ENCODE measurements at places on chromosomes 5 and 9.

DNA sequence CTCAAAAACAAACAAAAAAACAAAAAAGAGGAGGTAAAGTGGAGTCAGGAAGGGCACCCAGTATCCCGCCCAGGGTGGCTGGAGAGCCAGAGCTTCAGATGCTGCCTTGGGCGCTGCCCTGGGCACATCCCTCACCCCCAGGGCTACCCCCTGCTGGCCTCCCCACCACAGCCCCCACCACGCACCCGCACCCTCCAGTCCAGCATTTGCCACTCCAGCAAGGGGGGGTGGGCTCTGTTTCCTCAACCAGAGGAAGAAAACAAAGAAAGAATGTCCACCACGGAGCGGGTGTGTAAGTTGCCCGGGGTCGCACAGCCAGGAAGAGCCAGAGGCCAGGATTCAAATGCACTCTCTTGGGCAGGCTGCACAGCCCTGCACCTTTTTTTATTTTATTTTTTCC, 86.1 kb downstream of the NTNG2 start:
- DNase-seq = no peak

- no peak for DNase-seq
Measured at GRCh38 chr9:77725046-77725694, 77.0 kb upstream of the GNA14 start.

DNA sequence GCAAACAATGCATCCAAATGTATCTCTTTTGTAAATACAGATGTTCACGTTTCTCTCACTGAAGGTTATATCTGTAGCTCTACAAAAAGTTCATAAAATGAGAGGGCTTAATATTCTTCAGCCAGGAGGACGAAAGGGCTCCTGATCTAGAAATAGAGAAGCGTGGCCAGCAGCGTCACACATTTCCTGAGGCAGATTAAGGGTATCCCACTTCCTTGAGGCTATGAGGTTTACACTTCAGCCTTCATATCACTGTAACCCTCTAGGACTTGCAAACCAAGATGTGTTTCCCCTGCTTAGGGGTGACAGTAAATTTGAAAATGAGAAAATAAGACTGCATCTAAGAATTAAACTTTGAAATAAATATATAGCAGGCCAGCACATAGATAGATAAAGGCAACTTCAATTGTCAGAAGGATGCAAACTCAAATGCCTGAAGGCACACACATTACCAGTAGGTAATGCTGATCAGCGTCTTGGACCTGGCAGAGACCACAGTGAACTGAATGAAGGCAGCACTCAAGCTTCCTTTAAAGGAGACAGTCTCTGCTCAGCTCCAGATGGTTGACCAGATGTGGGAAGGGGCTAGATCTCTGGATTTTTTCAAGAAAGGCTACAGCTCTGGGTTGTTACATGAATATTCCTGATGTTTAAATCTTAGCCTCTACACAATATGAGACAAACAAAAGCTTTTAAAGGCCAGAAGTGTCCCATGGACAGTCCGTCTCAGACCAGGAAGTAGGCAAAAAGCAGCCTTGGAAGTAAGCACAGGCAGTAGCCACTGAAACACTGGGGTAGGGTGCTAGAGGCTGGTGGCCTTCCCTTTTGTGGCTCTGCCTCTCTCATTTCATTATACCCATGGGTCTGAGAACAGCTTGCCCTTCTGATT, 197.7 kb downstream of the MCTP1 start:
- DNase-seq = no peak

GRCh38 chr5:121719255-121719654, 132.4 kb upstream of the FTMT start:
- DNase-seq = no peak

DNA sequence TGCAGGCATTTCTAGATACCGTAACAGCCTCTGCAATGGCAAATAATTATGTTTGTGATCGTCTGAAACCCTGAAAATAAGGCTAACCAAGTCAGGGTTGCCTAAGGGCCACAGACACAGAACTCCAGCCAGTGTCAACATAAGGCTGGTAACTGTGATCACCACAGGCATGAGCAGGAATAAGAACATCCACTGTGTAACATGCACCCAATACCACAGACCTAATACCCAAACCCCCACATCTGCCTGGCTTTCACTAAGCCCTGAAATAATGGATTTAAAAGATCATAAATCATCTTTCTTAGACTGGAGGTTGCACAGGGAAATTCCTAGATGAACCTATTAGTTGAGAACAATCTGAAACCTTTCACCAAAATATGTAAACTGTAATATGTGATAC, 394.5 kb downstream of the NFIB start:
- no peak for DNase-seq

- no peak for DNase-seq
Measured at GRCh38 chr5:12017007-12017406, 112.8 kb upstream of the CTNND2 start.

GRCh38 chr9:13127131-13127530, 152.4 kb downstream of the MPDZ start:
- DNase-seq = no peak

DNA sequence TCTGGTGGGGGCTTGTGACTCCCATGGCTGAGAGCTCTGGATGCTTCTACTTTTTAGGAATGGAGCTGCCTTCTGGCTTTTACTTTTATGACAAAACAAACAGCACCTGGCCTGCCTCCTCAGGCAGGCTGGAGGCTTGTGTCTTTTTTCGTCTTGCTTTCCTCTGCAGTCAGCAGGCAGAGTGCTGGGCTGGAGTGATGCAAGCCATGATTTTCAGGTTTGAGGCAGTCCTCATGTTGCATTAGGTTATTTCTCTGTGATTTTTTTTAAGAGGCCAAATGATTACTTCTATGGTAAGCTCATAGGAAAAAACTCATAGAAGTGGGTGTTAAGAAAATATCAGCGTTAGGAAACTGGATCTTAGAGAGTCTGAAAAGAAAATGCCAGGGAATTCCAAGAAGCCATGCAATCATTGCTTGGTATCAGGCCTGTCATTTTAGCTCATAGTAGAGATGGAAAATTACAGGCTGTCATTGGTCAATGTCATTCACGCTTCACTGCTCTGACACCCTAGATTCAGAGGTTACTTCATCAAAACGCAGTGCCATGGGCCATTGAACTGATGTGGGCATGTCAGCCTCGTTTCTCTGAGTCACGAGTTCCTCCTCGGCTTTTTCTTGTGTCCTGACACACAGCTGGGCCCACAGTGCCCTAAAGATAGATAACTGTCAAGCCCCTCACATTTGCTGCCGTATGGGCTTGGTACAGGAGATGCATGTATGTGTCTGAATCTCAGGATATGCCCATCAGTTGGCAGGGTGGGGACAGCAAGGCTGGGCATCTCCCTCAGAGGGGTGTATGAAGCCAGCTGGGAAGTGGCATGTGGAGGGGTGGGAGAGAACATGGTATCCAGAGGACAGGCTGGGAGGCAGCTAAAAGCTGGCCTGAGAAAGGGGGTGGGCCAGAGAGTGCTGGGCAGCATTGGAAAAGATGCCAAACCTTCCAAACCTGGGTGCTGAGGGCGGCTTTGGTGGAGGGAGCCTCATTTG, 151.8 kb downstream of the HSPA4 start:
- no peak for DNase-seq

DNA sequence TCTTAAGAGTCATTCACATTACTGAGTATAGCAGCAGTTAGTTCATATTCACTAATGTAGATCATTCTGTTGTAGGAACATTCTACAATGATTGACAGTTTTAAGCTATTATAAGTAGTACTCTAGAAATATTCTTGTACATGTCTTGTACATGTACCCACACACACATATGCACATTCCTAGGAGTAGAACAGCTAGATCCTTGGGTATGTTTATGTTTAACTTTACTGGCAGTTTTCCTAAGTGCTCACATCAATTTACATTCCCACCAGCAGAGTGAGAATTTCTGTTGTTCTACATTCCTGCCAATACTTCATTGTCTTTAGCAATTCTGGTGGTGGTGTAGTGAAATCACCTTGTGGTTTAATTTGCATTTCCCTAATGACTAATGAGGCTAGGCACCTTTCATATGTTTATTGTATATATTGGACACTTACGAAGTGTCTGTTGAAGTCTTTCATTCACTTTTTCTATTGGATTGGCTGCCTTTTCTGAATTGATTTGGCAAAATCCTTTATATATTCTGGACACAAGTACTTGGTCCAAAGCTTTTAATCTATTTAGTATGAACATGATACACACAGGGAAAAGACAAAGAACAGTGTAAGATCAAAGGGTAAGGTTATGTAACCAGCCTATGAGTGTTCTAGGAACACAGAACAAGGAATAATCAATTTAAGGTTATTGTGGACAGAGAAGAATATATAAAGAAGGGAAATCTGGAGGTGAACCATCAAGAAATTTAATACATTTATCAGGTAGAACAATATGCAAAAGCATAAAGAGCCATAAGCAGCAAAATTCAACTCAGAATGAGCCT, 95.6 kb downstream of the MLLT3 start:
- DNase-seq = no peak

DNA sequence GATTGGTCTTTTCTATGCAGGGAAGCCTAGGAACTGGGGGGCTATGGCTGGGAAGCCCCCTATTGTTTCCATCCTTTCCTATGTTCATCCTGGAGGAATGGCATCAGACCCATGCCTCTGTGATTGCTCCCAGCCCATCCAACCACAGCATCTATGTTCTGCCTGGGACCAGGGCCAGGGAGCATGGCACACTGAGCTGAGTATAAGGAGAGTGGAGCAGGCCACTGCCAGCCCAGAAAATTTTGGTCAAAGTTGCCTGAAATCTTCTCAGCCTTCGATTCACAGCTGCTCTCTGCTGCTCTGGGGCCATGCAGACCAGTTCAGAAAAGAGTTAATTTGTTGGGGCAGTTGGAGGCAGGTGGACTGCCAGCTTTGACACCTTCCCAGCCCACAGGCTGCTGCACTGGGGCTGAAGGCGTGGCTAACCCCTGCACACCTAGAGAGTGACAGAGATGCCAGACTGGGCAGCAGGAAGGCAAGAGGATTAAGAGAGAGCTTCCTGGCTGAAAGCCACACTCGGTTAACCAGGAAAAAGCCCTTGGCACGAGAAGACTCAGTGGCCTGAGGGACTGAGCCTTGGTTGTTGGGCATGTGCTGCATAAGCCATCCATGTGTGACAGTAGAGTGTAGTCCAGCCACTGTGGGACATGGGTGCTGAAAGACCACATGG, 12.1 kb downstream of the TGFBI start:
- DNase-seq = no peak

DNA sequence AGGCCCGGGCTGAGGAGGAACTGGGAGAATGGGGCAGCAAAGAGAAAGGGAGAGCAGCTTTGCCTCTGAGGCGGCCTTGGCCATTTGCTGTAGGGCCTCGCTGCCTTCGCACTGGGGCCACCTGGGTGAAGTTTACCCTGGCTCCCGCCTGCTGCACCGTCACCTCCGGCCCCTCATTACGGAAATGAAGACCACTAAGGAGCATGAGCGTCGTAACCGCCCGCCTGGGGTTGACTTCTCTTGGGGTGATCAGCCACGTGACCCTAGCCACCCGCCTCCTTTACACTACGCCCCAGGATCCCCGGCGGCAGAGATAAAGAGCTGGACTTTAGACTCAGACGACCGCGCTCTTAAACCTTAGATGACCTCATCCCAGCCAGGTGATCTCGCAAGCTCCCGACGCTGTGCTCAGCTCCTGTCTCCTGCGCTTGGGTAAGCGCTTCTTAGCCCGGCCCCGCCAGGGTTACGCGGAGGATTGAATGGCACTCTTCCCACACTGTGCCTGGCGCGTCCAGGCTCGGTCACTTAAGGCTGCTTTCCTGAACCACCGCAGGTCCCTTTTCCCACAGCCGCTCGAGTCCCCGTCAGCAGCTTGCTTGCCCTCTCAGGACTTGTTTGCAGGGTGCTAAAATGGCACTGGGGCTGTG, 107.9 kb upstream of the LARP1 start:
- no peak for DNase-seq

GRCh38 chr5:160793530-160793899, 58.5 kb downstream of the ATP10B start:
- no peak for DNase-seq

DNA sequence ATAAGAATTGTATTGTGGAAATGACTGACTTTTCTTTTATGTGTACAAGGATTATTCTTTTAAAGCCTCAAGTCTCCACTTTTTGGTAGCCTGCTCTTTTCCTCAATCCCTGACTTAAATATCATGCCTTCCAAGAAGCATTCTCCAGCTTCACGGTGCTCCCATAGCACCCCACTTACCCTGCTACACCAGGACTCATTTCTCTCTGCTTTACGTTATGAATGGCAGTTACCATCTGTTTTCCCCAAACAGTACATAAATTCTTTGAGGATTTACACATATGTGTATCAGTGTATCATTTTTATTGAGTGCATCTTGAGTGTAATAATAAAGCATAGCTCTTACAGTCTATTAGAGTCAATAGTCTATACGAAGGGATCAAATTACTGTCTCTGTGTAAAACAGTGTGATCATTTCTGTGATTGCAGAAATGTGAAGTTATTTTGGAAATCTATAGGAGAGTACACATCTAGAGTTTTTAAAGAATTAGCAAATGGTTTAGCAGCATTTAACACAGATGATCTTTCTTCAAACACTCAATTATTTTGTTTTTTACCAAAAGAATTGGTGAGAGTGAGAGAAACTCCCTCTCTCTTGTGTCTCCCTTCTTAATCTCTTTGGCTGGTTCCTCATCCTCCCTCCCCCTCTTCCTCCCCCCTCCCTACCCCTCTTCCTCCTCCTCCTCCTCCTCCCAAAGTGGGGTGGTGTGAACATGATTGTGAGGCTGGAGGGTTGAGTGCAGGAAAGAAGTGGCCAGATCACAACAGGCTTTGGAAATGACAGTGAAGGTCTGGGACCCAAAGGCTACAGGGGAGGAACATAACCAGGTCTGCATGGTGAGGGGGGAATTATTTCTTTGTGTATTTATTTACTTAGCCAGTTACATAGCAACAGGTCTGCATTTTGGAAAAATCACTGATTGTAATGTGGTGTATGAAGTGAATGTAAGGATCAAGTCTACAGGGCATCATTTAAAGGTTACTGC, 27.6 kb upstream of the ECM2 start:
- DNase-seq = no peak

DNA sequence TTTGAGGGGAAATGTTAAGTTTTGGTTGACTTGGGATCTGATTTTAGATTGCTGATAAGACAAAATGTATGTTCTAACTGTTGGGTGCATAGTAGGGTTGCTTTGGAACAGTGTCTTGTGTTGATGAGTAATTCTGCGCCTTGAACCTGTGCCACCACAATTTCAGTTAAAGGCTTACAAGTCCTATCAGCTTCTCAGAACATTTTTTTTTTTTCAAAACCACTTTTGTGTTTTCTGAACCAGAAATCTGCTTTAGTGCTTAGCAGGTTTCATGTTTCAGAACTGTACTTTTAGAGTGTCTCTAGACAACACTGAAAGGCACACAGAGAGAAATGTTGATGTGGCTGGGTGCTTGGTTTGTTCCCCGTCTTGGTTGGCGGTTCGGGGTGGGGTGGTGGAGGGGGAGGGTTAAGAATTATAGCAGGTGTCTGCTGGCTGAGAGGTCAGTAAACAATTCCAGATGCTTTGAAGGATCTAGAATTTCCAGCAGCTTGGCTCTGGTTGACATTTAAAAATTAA, 84.6 kb downstream of the ANKRD55 start:
- no peak for DNase-seq

- no peak for DNase-seq
Measured at GRCh38 chr5:139148306-139148705, 49.9 kb downstream of the SIL1 start.

DNA sequence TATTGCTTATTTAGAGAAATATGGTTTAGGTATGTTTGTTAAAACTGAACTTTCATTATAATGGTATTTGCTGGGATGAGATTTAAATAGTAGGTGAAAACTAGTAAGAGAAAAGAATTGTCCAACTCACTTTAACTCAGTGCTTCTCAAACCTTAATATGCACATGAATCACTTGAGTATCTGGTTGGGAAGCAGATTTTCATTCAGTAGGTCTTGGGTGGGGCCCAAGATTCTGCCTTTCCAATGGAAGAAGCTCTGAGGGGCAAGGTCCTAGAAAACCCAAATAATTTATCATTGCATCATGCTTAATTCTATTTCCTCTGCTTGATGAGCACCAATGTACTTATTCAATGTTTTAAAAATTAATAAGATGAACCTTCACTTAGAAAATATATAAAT, 262.6 kb downstream of the KIAA0825 start:
- DNase-seq = no peak

Measured in activated gamma-delta T cell (primary cell).